ENCODE measurements at places on chromosomes 6 and 20.

GRCh38 chr6:10535193-10535592, 14.0 kb downstream of the GCNT2 start:
- DNase-seq: no peak

- DNase-seq: no peak
Measured at GRCh38 chr20:37816726-37817125, 86.2 kb upstream of the VSTM2L start.

- no peak for DNase-seq
Measured at GRCh38 chr20:47800623-47801022, 15.3 kb upstream of the SULF2 start.

DNA sequence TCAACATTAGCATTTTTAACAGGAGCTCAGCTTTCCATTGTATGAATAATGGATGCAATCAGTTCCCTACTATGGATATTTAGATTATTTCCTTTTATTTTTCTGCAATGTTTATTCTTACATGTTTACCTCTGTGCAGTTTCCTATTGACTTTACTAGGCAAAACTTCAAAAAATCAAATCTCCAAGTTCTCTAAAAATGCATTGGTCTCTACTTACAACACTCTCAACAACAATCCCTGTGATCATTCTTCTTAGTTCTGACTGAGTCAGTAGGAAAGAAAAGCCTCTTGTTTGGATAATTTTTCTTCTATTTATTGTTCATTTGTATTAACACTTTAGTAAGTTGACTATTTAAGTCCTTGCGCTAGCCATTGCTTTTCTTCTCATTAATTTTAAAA, 126.1 kb downstream of the KIF13A start:
- DNase-seq: no peak

DNA sequence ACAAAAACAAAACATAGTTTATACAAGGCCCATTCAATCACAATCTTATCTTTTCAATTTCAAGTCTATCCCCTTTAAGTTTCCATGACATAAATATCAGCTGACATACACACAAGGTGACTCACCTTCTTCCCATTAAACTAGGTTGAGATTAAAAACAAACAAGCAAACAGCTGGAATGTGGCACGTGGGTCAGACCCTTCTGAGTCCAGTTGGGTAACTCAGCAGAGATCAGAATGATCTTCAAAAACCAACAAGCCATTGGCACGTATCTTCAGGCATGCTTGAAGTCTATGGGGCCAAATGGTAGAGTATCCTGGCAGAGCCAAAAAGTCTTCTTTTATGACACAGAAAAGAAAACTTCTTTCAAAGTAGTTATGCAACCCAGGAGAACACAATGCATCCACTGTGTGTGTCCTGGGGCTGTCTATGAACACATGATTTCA, 603.5 kb upstream of the CITED2 start:
- no peak for DNase-seq

DNA sequence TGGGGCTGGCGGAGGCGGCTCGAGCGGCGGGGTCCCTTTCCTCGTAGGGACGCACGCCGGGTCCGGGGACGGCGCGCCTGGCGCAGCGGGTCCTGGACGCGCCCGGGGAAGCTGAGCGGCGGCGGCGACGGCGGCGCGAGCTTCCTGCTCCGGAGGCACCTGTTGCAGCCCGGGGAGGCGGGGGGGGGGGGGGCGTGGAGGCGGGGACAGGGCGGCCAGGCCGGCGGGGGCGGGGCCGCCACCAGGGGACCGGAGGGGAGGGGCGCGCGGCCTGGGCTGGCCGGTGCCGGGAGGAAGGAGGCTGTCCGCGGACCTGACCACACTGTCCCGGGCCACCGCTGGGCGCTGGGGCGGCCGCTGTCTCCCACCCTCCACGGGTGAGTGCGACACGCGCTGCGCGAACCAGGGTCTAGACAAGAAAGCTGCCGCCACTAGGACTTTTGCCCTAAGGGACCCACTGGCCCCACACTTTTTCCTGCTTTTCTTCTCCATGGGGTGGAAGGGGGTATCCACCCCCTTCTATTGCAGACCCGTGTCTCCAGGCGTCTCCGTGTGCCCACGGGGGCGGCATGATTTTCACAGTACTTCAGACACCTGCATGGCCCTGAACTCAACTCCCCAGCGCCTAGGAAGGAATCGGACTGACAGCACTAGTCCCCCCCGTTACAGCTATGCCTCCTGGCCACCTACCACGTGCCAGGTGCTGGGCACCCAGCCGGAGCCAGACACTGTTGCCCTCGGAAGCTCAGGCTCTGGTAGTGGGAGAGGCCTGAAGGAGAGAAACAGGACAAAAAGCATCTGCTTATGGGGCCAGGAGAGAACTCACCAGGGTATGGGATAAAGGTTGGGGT, at the start of gene NFATC2:
Gene NFATC2 (minus strand): TSS at position 149 of the 851 bp plus-strand sequence. CDS start 220 bp downstream, outside the sequence.
- DNase-seq: peak; percentile 45

GRCh38 chr6:109253366-109253765, 128.9 kb downstream of the CD164 start:
- DNase-seq: no peak

- DNase-seq: no peak
Measured at GRCh38 chr6:168823397-168824212, 382.6 kb downstream of the SMOC2 start.

- no peak for DNase-seq
Measured at GRCh38 chr6:118280210-118280609, 267.9 kb upstream of the PLN start.

GRCh38 chr20:62181808-62182207, 1.0 kb upstream of the MTG2 start:
- DNase-seq: no peak

DNA sequence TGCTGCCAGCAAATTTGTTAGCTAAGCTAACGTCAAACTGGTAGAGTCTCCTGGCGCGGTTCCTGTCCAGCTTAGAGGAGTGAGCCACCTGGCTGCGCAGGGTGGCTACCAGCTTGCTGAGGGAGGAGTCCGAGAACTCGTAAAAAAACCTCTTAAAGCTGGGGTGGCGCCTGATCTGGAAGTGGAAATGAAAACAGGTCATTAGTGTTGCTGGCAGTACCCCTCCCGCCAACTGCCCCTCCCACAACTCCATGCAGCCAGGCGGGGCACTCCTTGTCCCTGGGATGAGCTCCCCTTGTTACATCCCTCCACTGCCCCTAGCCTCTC, 17.3 kb downstream of the BNIP5 start:
- DNase-seq: no peak

- no peak for DNase-seq
Measured at GRCh38 chr20:10078403-10078802, 43.6 kb downstream of the ANKEF1 start.

All from CD4-positive, alpha-beta T cell treated with Interleukin-4 for 4 hours (primary cell).